ENCODE measurements at places on chromosomes 5 and 9.

DNA sequence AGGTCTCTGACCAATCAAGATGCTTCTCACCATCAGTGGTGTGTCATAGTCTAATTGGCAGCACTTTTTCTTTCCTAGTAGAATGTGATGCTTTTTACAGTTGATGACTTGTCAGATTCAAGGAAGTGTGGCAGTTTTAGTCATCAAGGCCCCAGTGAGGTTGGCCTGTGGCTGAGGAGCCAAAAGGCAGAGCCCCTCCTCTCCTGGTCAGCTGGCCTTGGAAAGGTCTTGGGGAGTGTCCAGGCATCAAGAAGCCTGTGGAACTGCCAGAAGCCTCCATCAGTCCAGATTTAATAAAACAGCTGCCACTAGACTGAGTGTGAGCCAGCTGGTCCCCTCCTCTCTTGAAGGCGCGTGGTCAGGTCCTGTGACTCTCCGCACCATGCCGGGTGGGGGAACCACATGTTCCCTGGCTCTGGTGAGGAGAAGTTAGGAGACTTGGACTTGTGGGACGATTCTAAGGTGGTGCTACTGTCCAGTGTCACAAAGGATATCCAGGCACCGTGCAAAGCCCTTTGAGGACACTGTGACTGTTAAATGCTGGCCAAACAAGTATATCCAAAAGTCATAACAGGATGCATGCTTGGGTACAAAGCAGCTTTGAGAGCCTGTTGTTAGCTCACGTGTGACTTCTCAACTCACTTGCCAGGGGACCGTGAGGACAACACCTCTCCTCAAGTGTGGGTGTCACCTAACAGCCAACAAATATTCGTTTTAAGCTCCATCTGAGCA lies 6.1 kb upstream of the ANGPTL2 start:
- DNase-seq, result no peak

DNA sequence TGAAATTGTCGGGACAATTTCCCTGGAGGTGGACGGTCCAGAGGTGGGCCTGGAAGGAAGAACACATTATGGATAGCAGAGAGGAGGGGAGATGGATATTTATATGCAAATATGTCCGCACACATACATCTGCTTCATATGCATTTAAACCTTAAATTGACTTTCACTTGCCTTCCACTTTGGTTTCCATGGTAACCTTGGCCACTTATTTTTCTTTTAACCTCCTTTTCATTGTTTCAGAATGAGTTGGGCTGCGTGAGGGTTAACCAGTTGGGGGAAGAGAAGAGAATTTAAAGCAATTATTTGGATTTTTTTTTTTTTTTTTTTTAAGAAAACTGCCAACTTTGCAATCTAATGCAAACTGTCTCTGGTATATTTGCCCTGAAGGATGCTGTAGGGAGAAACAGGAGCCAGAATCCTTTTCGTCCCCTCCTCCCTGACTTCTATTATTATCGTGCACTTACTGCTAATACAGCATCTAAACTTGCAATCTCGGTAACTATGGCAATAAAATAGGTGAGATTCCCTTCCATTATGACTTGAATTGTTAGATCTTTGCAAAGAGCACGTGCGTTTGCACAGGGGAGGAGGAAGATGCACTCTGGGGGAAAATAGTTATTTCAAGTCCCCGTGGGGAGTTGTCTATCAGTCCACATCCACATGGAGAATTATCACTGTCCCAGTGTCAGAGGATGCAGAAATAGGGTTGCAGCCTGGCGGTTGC lies 35.6 kb downstream of the TLR4 start:
- no peak for DNase-seq

GRCh38 chr5:78511121-78511906 lies 137.3 kb downstream of the LHFPL2 start:
- no peak for DNase-seq

DNA sequence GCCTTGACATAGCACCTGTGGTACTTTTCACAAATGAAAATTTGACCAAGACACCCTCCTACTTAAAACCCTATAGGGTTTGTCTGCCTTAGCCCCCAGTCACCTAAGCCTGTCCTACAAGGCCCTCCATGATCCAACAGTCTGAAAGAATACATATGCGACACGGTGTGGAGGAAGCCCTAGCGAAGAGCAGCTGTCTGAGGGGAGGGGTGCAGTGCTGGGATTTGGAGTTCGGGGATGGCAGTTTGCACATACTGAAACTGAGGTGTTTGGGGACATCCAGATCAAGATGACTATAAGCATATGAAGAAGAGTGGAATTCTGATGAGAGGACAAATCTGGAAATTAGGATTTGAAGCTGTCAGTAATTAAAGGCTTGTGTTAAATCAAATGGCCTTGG lies 7.2 kb upstream of the MYORG start:
- DNase-seq, result no peak

GRCh38 chr5:147784146-147784987 lies 1.8 kb upstream of the JAKMIP2 start:
- DNase-seq, result no peak

- no peak for DNase-seq
Measured at GRCh38 chr5:54742417-54742891, 224.9 kb downstream of the SNX18 start.

- no peak for DNase-seq
Measured at GRCh38 chr5:123486951-123487655, 24.9 kb upstream of the CSNK1G3 start.

GRCh38 chr9:130891688-130892476 lies 4.7 kb downstream of the QRFP start:
- no peak for DNase-seq

GRCh38 chr5:60977956-60978737 lies 33.1 kb downstream of the NDUFAF2 start:
- no peak for DNase-seq

- no peak for DNase-seq
Measured at GRCh38 chr5:91211997-91212713, 171.0 kb downstream of the ARRDC3 start.

- no peak for DNase-seq
Measured at GRCh38 chr9:116365056-116365471, 211.5 kb downstream of the PAPPA start.

- DNase-seq, result no peak
Measured at GRCh38 chr5:124522992-124523391, 223.4 kb downstream of the ZNF608 start.

- DNase-seq, result no peak
Measured at GRCh38 chr5:131986161-131986912, 25.1 kb downstream of the ACSL6 start.

- no peak for DNase-seq
Measured at GRCh38 chr5:149585910-149586309, 4.6 kb downstream of the ARHGEF37 start.

DNA sequence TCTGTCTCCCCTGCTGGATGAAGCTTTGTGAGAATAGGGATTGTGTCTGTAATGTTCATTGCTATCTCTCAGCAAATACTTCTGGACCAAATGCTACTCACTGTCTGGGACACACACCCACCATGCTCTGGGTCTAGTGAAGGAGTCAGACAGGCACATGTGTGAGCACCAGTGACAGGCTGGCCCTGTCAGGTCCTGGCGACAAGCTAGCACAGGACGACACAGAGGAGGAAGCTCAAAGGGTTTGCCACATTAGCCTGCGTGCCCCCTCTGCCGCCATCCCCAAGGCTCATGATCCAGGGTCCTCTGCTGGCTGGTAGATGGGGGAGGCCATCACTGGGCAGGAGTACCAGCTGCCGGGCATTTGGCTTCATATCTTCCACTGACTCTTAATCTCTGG lies 23.3 kb downstream of the LRSAM1 start:
- no peak for DNase-seq

DNA sequence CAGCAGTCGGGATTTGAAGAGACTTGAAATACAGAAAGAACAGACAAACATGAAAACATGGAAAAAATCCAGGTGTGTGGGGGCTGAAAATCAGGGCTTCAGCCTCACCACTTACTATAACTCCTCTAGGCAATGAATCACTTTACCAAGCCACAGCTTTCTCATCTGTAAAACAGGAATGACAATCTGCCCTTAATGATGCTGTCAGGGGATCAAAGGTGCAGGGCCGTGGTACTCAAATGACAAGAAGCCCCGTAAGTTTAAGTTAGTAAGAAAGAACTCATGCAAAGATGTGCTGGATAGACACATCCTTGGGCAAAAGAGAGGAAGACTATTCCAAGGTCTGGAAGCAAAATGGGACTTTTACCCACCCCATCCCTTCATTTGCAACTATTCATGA lies 34.7 kb downstream of the FBXW2 start:
- no peak for DNase-seq

DNA sequence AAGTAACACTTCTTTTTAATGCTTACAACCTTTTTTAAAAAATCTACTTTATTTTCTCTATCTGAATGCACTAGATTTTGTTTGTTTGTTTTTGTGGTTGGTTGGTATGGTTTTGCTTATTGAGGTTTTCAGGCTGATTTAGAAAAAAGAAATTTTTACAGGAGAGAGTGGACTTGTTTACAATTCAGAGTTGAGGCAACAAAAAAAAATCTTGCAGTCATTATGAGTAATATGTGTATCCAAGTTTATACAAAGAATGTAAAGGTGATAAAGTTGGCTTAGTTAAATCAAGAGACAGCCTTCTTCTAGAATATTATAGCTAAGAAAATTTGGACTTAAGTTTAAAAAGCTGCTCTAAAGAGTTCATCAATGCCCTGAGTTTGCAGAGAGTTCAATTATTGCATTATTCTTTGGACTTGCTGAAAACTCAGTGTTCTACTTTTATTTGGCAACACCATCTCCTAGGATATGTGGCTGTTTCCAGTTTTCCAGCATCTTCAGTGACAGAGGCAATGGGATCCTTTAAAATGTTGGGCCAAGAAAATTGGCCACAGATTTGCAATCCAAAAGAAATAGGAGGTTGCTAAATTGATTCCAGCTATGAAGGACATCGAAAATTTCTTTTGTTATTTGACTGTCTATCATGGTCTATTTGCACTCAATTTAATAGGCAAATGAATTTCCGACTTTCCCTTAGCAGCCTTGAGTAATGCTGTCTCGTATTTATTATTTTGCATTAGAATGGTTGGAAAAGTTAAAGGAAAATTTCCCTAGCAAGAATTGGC lies 10.7 kb downstream of the STK32A start:
- DNase-seq, result no peak

GRCh38 chr9:97478301-97478981 lies 23.0 kb upstream of the TMOD1 start:
- no peak for DNase-seq

GRCh38 chr5:83636156-83636555 lies 84.5 kb downstream of the HAPLN1 start:
- no peak for DNase-seq

DNA sequence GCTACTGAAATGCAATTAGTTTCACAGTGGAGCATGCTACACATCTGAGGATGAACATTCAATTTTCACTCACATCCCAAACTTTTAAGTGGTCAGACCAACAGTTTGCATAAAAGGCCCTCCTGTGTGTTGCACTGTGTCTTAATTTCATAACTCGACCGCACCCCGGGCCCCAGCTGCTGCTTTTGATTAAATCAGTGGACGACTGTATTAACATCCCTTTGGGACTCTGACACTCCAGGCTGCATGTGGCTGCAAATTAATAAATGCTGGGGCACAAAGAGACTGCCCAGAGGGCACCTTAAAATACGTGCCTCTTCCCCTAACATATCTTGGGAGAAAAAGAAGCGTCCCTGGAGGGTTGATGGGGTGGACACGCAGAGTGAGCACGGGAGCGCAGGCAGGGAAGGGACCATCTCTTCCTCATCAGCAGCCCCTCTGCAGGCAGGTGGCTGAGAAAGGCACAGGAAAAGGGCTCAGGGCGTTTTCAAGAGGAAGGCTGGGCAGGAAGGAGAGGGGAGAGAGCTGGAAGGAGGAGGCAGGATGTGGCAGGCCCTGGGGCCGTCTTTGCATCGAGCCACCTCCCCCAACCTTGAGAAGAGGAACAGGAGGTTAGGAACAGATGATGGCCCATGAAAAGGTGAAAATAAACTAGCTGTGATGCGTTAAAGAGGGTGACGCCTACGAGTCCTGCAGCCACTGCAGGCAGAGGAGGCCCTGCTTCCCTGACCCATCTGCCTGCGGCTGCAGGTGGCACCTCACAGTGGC lies 18.6 kb downstream of the MED10 start:
- DNase-seq, result no peak

DNA sequence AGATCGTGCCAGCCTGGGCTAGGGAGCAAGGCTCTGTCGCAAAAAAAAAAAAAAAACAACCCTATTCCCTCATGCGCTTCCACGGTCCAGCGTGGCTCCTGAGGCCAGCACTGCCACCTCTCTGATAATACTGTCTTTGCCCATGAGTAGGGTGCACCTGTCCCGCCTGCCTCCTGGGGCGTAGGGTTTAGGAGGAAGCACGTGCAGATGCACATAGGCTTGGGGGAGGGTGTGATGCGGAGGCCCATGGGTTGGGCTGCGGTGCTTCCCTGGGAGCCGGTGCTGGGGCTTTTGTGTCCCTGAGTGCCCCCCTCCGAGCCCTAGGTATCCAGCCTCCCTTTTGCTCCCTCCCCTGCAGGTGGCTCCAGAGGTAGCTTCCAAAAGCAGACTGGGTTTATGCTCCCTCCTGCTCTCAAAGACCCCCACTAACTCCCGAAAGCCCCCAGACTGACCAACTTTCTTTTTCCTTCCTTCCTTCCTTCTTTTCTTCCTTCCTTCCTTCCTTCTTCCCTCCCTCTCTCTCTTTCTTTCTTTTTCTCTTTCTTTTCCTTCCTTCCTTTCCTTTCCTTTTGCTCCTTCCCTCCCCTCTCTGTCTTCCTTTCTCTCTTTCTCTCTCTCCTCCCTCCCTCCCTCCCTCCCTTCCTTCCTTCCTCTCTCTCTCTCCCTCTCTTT lies 12.8 kb downstream of the FGFR4 start:
- peak; percentile 88 for DNase-seq

DNA sequence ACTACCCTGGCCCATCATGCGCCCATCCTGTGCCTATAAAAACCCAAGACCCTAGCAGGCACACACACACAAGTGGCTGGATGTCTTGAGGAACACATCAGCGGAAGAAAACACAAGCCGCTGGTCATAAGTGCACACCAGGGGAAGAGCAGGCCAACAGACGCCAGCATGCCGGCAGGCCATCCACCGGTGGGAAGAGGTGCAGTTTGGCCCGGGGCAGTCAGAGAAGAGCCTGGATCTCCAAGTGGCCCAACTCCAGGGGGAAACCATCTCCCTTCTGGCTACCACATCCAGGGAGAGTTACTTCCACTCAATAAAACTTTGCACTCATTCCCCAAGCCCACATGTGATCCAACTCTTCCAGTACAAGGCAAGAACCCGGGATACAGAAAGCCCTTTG lies 2001.3 kb upstream of the NUDT12 start:
- no peak for DNase-seq
